Thyroid gland (tissue), 4 donors: ENCODE measurements at places on chromosomes 5 and 9. TPM values are rescaled to one million over a fixed set of nuclear protein-coding genes. Genes with fewer than 3 reads are reported as not detected.

SLC6A7 gene
- total RNA-seq: not detected

GALNT12 gene
- 18.9 TPM for total RNA-seq

SMC2 gene
- total RNA-seq: 7.8 TPM

AGXT2 gene
- not detected for total RNA-seq

FST gene
- total RNA-seq: 2.6 TPM

RRAGA gene
- 69.2 TPM for total RNA-seq

GEMIN5 gene
- total RNA-seq: 14.1 TPM

AK6 gene
- total RNA-seq: 13.1 TPM

PCSK5 gene
- 9.6 TPM for total RNA-seq

LAMC3 gene
- 2.4 TPM for total RNA-seq

LHX2 gene
- not detected for total RNA-seq

KIAA0825 gene
- 15.9 TPM for total RNA-seq

GABRA1 gene
- not detected for total RNA-seq

CCNJL gene
- 11.8 TPM for total RNA-seq

QRFP gene
- total RNA-seq: not detected

C9orf153 gene
- 0.71 TPM for total RNA-seq

DNA sequence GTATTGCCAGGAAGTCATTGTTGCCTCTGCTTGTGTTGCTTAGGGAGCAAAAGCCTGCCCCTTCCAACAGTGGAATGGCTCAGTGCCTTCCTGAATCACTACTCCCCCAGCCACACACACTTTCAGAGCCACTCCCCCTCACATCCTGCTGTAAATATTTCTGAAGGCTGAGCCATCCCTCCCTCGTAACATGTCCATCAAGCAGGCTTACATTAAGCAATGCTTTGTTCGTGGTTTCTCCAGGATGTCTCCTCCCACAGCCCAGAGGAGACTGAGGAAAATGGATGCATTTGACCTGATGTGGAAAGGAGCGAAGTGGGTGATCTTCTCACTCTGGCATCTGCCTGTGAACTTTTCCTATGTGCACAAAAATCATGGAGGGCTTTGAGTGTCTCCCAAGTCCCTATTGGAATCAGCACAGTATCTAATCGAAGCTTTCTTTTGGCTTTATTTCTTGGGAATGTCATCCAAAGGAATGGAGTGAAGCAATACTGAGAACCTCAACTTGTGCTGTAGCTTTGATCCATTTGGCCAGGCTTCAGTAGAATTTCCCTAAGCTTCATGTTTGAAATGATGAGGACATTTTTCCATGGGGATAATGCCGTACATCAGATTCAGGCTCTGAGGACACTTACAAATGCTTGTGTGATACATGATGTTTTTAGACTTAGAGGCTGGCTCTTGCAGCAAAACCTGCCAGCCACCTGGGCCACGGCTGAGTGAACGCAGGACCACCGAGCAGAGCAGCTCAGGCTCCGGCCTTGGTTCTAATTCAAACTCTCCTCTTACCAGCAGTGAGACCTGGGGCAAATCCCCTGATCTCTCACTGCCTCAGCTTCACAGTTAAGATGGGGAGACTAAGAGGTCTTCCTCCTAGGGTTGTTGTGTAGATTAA, 389.1 kb downstream of the ENC1 start:
- no peak overlapping the region for H3K4me3 ChIP-seq
- no peaks in the 10 kb centered on the region for H3K4me1 ChIP-seq
- H3K27ac ChIP-seq: no peak overlapping the region
- H3K27me3 ChIP-seq: no peaks in the 10 kb centered on the region
- DNase-seq: no peak

- no peak for DNase-seq
- H3K4me1 ChIP-seq: no peaks in the 10 kb centered on the region
- no peaks in the 10 kb centered on the region for H3K36me3 ChIP-seq
- H3K27me3 ChIP-seq: no peaks in the 10 kb centered on the region
- no peak overlapping the region for H3K27ac ChIP-seq
- H3K4me3 ChIP-seq: no peak overlapping the region
Observed at GRCh38 chr5:164651546-164652275, 1146.3 kb downstream of the MAT2B start.

DNA sequence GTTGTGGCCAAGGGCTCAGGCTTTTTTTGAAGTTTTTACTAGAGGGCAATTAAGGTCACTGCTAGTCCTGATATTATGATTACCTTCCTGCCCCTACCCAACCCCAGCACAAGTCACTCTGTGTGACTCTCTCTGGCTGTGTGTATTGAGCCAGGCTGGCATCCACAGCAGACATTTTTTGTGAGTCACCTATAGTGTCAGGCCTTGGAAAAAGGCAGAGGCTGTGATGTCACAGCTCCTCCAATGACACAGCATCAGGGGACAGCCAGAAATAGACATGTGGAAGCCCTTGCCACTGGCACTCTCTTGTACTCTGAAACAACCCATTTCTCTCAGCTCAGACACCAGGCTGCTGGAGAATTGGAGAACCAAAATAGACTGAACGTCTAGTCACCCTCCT, 145.4 kb downstream of the NMUR2 start:
- H3K36me3 ChIP-seq: no peaks in the 10 kb centered on the region
- no peak for DNase-seq
- H3K4me1 ChIP-seq: no peaks in the 10 kb centered on the region
- H3K4me3 ChIP-seq: no peak overlapping the region
- no peak overlapping the region for H3K27ac ChIP-seq

DNA sequence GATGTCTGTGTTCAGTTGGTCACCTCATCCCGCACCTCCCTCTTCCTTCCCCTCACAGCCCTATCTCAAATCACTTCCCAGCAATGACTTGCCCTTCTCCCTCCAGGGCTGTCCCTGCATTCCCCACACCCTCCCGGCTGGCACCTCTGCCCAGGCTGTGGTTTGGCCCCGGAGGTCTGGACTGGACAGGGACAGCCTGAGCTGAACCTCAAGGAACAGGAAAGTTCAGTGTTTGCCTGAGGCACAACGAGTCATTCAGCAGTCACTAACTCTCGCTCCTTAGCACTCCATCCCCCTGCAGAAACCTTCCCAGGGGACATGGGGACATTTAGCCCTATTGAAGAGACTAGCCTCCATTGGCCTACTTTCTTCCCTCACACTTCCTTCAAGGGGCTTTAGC, 58.3 kb upstream of the MAP3K1 start:
- H3K27ac ChIP-seq: no peak overlapping the region
- H3K4me3 ChIP-seq: no peak overlapping the region
- no peaks in the 10 kb centered on the region for H3K27me3 ChIP-seq
- H3K36me3 ChIP-seq: no peaks in the 10 kb centered on the region
- DNase-seq: no peak

- DNase-seq: no peak
- peaks cover 58% of the 10 kb centered on the region for H3K4me1 ChIP-seq
- H3K27me3 ChIP-seq: no peaks in the 10 kb centered on the region
Observed at GRCh38 chr9:134396258-134396742, 70.0 kb downstream of the RXRA start.

DNA sequence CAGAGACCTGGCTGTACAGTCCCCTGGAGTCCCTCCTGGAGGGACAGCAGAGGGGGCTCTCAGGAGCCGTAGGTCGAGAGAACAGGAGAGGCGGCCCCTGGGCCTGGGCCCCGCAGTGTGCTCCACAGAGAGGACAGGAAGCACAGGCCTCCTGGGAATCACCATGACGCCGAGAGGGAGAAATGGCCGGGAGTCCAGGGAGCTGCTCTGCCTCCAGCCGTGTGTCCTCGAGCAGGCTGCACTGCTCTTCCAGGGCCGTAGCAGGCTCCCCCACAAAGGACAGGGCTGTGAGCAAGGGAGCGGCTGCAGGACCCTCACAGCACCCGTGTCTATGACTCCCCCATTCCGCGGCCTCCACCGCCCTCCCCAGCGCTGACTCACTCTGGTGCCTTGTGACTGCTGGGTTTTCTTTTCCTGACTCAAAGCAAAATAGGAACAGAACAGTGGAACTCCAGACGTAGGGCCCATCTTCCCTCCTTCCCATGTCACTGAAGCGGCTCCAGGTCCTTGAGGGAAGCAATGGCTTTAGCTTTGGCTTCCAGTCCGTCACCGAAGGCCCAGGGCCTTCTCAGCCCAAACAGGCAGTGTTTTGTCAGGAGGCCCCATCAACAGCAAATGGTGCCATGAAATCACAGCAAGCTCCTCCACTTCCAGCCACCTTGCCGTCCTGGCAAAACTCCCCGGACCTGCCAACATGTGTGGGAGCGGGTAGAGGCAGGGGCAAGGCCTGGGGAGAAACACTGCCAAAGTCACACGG, 114.2 kb downstream of the LHFPL2 start:
- H3K4me3 ChIP-seq: no peak overlapping the region
- H3K4me1 ChIP-seq: no peaks in the 10 kb centered on the region
- H3K27ac ChIP-seq: peak overlapping the region; percentile 43
- no peaks in the 10 kb centered on the region for H3K27me3 ChIP-seq

- DNase-seq: no peak
- H3K27me3 ChIP-seq: no peaks in the 10 kb centered on the region
- H3K4me1 ChIP-seq: no peaks in the 10 kb centered on the region
Observed at GRCh38 chr9:73437758-73438157, 286.1 kb downstream of the ANXA1 start.

GRCh38 chr9:137311986-137312851, 10.1 kb upstream of the NRARP start:
- H3K36me3 ChIP-seq: no peaks in the 10 kb centered on the region
- H3K27ac ChIP-seq: no peak overlapping the region
- DNase-seq: no peak
- H3K4me3 ChIP-seq: no peak overlapping the region
- no peaks in the 10 kb centered on the region for H3K27me3 ChIP-seq

DNA sequence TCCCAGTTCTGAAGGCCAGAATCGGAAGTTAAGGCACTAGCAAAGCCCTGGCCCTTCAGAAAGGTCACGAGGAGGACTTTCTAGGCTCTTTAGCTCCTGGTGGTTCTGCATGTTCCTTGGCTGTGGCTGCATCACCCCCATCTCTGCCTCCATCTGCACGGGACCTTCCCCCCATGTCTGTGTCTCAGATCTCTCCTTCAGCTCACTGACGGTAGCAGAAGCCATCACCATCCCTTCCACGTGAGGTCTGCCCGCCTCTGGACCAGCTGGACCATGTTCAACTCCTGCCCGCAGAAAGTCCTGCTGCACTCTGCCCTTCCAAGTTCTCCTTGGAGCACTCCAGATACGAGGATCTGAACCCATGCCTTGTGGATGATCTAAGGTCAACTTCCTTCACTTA, 242.9 kb upstream of the IRX1 start:
- H3K4me3 ChIP-seq: no peak overlapping the region
- no peak for DNase-seq
- no peaks in the 10 kb centered on the region for H3K4me1 ChIP-seq
- no peaks in the 10 kb centered on the region for H3K36me3 ChIP-seq
- H3K27ac ChIP-seq: no peak overlapping the region
- no peaks in the 10 kb centered on the region for H3K27me3 ChIP-seq

DNA sequence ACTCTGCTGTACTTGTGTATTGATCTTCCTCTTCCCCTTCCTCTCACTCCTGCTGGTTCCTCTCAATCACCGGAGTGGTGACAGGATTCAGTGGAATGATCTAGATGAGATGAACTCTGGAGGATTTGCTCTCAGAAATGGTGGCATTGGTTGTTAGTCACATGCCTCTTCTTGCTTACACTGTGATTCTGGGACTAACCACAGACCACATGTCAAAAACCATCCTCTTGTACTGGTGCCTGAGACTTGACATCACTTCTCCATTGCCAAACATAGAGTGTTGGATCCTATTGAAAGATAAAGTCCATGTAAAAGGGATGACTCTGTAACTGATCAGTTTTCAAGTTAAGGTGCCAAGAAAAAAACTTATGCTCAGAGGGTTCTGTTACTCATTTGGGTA, 506.5 kb downstream of the DMAC1 start:
- no peak overlapping the region for H3K27ac ChIP-seq
- H3K4me1 ChIP-seq: no peaks in the 10 kb centered on the region
- no peaks in the 10 kb centered on the region for H3K27me3 ChIP-seq
- no peaks in the 10 kb centered on the region for H3K36me3 ChIP-seq
- DNase-seq: no peak

DNA sequence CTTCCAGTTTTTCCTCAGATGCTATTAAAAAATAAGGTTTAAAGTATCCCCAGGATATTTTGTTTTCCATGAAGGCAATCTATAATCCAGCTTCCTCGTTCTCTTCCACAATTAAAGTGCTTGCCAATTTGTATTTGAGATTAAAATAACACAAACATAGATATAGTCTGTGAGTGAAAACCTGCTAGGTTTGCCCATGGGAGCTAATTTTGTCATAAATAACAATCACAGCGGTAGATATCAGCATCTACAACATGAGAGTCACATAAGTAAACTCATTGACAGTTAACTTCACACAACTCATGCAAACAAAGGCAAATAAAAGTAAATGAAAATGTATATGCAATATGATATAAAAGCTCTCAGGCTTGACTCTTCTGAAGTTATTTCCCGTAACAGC, 29.2 kb upstream of the RASGRF2 start:
- no peak overlapping the region for H3K27ac ChIP-seq
- DNase-seq: no peak
- H3K4me3 ChIP-seq: no peak overlapping the region
- no peaks in the 10 kb centered on the region for H3K36me3 ChIP-seq
- H3K4me1 ChIP-seq: no peaks in the 10 kb centered on the region

GRCh38 chr5:98763001-98763630, 10.3 kb upstream of the RGMB start:
- no peaks in the 10 kb centered on the region for H3K27me3 ChIP-seq
- no peak overlapping the region for H3K4me3 ChIP-seq
- no peaks in the 10 kb centered on the region for H3K36me3 ChIP-seq
- H3K27ac ChIP-seq: no peak overlapping the region
- DNase-seq: no peak
- peaks cover 6% of the 10 kb centered on the region for H3K4me1 ChIP-seq

- no peaks in the 10 kb centered on the region for H3K36me3 ChIP-seq
- no peaks in the 10 kb centered on the region for H3K27me3 ChIP-seq
- DNase-seq: no peak
- H3K27ac ChIP-seq: no peak overlapping the region
- H3K4me3 ChIP-seq: no peak overlapping the region
Observed at GRCh38 chr5:6847870-6848269, 134.6 kb downstream of the TENT4A start.
